ENCODE measurements at places on chromosomes 2 and 18. TPM values are rescaled to one million over a fixed set of nuclear protein-coding genes. Genes with fewer than 3 reads are reported as not detected.

DNA sequence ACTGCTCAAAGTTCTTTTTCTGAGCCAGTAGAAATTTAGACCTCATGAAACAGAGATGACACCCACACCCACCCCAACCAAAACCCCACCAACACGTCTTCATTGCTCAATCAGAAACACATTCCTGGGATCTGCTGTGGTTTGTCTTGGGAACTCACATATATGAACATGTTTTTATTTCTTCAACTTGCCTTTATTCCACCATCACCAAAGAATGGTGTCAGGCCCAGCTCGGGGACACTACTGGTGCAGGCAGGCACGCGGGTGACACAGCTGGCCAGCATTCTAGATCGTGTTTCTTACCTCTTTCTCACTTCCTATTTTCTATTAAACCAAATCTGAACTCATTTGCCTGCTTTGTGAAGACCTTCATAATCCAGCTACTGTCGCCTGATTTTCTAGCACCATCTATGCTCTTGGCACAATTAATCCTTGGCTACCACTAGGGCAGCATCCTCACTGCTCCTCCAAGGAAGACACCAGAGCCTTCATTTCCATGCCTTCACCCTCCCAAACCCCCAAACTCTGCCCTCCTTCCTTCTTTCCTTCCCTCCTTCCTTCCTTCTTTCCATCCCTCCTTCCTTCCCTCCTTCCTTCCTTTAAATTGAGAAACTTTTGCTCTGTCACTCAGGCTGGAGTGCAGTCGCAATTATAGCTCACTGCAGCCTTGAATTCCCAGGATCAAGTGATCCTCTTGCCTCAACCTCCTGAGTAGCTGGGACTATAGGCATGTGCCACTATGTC is 157.1 kb downstream of the BCL2 start:
- H3K27me3 ChIP-seq: no peaks in the 10 kb centered on the region
- no peak overlapping the region for H3K27ac ChIP-seq
- H3K4me1 ChIP-seq: no peaks in the 10 kb centered on the region
- DNase-seq: no peak
- H3K36me3 ChIP-seq: no peaks in the 10 kb centered on the region

Gene LOXL3
- polyA plus RNA-seq: 4.4 TPM

DNA sequence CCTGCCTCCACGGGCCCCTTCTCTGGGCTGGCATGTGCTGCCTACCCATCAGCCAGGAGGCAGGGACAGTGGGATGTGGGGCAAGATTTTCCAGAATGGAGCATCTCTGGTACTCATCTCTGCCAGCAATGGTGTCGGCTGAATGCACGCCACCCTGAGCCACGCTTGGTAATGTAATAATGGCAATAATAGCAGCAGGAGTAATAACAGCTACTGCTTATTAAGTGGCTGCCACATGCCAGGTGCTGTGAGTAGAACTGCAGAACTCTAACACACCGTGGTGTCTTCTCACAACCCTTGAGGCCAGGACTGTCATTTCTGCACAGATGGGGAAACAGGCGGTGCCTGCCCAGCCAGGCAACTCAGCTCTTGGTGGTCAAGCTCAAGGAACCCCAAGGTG is 113.6 kb downstream of the CELF4 start:
- peaks cover 10% of the 10 kb centered on the region for H3K4me1 ChIP-seq
- DNase-seq: no peak
- H3K36me3 ChIP-seq: no peaks in the 10 kb centered on the region

Gene FAM168B
- 19.1 TPM for polyA plus RNA-seq

DNA sequence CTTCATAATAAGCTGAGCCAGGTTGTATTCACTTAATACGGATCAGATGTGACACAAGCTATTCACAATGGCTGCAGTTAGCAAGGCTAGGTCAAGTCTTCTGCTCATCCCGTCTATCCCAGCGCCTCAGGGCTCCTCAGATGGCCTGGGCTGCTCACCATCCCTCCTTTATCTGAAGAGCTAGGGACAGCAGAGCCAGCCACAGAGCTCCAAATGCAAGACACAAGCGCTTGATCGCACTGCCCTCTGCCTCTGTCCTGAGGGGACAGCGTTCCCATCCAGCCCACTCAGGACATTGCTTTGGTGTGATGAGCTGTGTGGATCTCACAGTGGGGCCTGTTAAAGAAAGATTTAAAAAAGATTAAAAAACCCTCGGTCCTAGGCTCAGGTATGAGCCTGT is 254.4 kb upstream of the HS6ST1 start:
- no peak overlapping the region for H3K27ac ChIP-seq
- H3K4me1 ChIP-seq: peaks cover 7% of the 10 kb centered on the region
- no peak for DNase-seq

- no peaks in the 10 kb centered on the region for H3K27me3 ChIP-seq
- H3K27ac ChIP-seq: no peak overlapping the region
- H3K4me3 ChIP-seq: no peak overlapping the region
Measured at GRCh38 chr2:238939521-238940403, 91.9 kb downstream of the TWIST2 start.

Gene ACOXL
- 9.0 TPM for polyA plus RNA-seq

Gene PDE11A
- 0.02 TPM for polyA plus RNA-seq

- no peaks in the 10 kb centered on the region for H3K36me3 ChIP-seq
- no peaks in the 10 kb centered on the region for H3K4me1 ChIP-seq
- no peak overlapping the region for H3K27ac ChIP-seq
- H3K27me3 ChIP-seq: no peaks in the 10 kb centered on the region
Measured at GRCh38 chr2:189527041-189527750, 53.4 kb downstream of the SLC40A1 start.

GRCh38 chr2:143030127-143030526 is 99.1 kb upstream of the ARHGAP15 start:
- H3K4me3 ChIP-seq: no peak overlapping the region
- H3K4me1 ChIP-seq: peaks cover 9% of the 10 kb centered on the region
- H3K27ac ChIP-seq: no peak overlapping the region
- DNase-seq: no peak

DNA sequence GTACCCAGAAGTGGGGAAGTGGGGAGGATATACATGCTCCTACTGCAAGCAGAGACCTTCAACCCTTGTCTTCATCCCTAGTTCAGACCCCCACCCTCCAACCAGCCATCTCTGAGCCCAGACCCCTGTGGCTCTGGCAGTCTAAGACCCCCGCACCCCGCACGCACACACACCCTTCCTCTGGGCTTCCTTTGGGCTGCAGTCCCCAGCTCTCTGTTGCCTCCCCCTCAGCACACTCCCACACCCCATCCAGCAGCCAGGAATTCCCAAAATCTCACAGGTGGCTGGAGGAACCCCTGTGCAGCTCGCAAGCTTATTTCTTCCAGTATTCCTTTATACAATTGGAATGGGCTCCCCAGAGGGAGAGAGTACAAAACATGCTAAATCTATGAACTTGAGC is 13.9 kb upstream of the GYPC start:
- no peak for DNase-seq
- H3K4me1 ChIP-seq: peaks cover 6% of the 10 kb centered on the region
- H3K27ac ChIP-seq: no peak overlapping the region
- no peak overlapping the region for H3K4me3 ChIP-seq

DNA sequence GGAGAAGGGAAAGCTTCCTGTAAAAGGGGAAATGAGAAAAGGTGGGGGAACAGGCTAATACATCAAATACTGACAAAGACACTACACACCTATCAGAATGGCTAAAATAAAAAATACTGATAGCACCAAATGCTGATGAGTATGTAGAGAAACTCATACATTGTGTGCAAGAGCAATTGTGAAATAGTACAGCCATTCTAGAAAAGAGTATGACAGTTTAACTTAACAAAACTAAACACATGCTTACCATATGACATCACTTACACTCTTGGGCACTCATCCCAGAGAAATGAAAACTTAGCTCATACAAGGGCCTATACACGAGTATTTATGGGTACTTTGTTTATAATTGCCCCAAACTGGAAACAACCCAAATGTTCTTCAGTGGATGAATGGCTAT is 53.4 kb downstream of the ZNF638 start:
- no peaks in the 10 kb centered on the region for H3K27me3 ChIP-seq
- H3K36me3 ChIP-seq: peaks cover 58% of the 10 kb centered on the region
- H3K4me1 ChIP-seq: no peaks in the 10 kb centered on the region
- H3K4me3 ChIP-seq: no peak overlapping the region
- no peak overlapping the region for H3K27ac ChIP-seq

GRCh38 chr2:156182132-156182531 is 150.4 kb downstream of the NR4A2 start:
- no peak overlapping the region for H3K4me3 ChIP-seq
- no peaks in the 10 kb centered on the region for H3K27me3 ChIP-seq
- H3K4me1 ChIP-seq: peaks cover 17% of the 10 kb centered on the region
- no peak for DNase-seq
- H3K27ac ChIP-seq: no peak overlapping the region

- no peaks in the 10 kb centered on the region for H3K27me3 ChIP-seq
- no peaks in the 10 kb centered on the region for H3K4me1 ChIP-seq
- DNase-seq: no peak
- H3K36me3 ChIP-seq: no peaks in the 10 kb centered on the region
- H3K4me3 ChIP-seq: no peak overlapping the region
- no peak overlapping the region for H3K27ac ChIP-seq
Measured at GRCh38 chr2:54701029-54701428, 22.4 kb upstream of the EML6 start.

DNA sequence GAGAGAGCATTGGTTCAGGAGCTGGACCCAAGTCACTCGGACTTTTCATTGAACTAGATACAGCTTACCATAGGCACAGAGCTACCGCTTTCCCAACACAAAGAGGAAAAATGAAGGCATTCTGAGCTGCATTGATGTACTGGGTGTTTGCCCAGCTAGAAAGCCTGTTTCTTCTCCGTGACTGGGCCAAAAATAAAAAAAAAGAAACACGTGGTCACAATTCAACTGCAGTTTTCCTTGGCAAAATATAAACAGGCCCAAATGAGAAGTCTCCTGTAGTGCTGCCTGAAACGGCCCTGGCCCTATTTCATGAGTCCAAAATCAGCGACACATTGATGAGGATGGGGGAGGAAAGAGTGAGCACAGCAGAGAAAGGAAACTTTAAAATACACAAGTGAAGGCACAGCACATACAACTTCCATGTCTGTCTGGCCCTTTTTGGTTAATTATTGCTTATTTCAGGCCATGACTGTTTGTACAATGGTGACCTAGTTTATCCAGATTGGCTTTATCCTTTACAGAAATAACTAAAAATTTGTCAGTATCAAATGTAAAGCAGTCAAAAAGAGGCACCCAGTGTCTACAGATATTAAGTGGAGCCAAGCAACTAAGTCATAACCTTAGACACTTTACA is 179.7 kb downstream of the ICOS start:
- H3K4me1 ChIP-seq: peaks cover 22% of the 10 kb centered on the region
- H3K4me3 ChIP-seq: no peak overlapping the region
- no peak overlapping the region for H3K27ac ChIP-seq
- H3K27me3 ChIP-seq: no peaks in the 10 kb centered on the region

- H3K4me1 ChIP-seq: no peaks in the 10 kb centered on the region
- H3K4me3 ChIP-seq: no peak overlapping the region
- no peak overlapping the region for H3K27ac ChIP-seq
- no peaks in the 10 kb centered on the region for H3K27me3 ChIP-seq
- no peak for DNase-seq
Measured at GRCh38 chr2:229856413-229856812, 65.4 kb downstream of the TRIP12 start.

DNA sequence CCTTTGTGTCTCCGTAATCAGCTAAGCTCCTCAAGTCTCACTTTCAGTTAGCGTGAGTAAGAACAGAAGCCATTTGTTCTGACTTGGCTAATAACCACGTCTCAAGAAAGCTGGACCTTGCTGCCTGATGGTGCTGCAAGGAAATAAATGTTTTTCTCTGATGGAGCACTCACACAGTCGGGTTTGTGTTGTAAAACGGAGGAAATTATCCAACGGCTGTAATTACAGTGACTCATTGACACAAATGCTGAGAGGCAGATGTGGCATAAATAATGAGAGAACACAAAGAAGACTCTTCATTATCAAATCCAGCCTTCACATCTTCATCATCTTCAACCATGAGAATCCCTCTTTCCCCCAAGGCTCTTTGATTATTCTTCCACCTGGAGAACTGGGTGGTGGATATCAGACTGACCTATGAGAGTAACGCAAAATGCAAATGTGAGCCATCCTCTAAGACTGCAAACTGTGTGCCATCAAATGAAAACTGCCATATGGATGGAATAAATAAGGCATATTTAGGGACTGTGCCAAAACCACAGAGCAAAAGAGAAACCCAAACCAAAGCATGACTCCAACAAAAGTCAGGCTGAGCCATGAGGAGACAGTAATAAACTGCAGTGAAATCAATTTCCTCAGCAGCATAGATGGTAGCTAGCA is 252.6 kb downstream of the RND3 start:
- H3K36me3 ChIP-seq: no peaks in the 10 kb centered on the region
- no peak overlapping the region for H3K27ac ChIP-seq
- H3K4me1 ChIP-seq: no peaks in the 10 kb centered on the region
- H3K27me3 ChIP-seq: no peaks in the 10 kb centered on the region

GRCh38 chr18:23690505-23691068 is 1.3 kb downstream of the LAMA3 start:
- H3K36me3 ChIP-seq: no peaks in the 10 kb centered on the region
- H3K27ac ChIP-seq: no peak overlapping the region
- DNase-seq: peak; percentile 53
- peaks cover 48% of the 10 kb centered on the region for H3K27me3 ChIP-seq
- H3K4me1 ChIP-seq: peaks cover 5% of the 10 kb centered on the region
- peak overlapping the region; percentile 68 for H3K4me3 ChIP-seq

Gene HIBCH
- polyA plus RNA-seq: 37.7 TPM

DNA sequence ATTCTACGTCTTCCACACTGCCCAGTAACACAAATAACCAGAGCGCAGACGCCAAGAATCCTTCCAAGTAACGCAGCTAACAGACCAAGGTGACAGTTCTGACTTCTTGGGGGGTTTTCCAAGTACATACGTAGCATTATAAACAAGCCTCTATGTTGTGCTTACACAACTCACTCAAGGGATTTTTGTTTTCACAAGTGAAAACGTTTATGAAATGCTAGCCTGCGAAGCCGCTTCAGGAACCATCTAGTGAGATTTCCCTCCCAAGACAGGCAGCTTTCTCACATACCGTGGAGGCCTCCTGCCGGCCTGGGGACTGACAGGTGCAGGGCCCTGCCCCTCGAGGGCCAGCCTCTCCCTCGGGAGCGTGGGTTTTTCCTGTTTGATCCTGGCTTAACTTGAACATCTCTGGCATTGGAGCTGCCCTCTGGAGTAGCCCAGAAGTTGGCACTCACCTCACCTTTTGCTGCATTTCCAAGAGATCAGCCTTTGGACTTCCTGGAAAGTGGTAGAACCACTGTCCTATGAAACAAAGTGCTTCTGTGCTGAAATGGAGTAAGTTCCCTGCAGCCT is 151.1 kb downstream of the MBP start:
- no peak overlapping the region for H3K4me3 ChIP-seq
- peaks cover 22% of the 10 kb centered on the region for H3K4me1 ChIP-seq
- H3K36me3 ChIP-seq: no peaks in the 10 kb centered on the region
- H3K27ac ChIP-seq: no peak overlapping the region
- no peaks in the 10 kb centered on the region for H3K27me3 ChIP-seq

Gene DQX1
- polyA plus RNA-seq: 0.32 TPM

Gene REG3A
- not detected for polyA plus RNA-seq

Gene SERPINB12
- not detected for polyA plus RNA-seq

GRCh38 chr18:57691363-57691762 is 69.7 kb upstream of the NARS1 start:
- H3K27me3 ChIP-seq: no peaks in the 10 kb centered on the region
- no peak for DNase-seq
- H3K36me3 ChIP-seq: no peaks in the 10 kb centered on the region
- H3K4me3 ChIP-seq: no peak overlapping the region
- no peak overlapping the region for H3K27ac ChIP-seq
- H3K4me1 ChIP-seq: no peaks in the 10 kb centered on the region

GRCh38 chr2:177568390-177568789 is 175.8 kb downstream of the AGPS start:
- DNase-seq: no peak
- H3K27ac ChIP-seq: no peak overlapping the region
- no peaks in the 10 kb centered on the region for H3K4me1 ChIP-seq
